ENCODE measurements at places on chromosomes 7 and 10.

DNA sequence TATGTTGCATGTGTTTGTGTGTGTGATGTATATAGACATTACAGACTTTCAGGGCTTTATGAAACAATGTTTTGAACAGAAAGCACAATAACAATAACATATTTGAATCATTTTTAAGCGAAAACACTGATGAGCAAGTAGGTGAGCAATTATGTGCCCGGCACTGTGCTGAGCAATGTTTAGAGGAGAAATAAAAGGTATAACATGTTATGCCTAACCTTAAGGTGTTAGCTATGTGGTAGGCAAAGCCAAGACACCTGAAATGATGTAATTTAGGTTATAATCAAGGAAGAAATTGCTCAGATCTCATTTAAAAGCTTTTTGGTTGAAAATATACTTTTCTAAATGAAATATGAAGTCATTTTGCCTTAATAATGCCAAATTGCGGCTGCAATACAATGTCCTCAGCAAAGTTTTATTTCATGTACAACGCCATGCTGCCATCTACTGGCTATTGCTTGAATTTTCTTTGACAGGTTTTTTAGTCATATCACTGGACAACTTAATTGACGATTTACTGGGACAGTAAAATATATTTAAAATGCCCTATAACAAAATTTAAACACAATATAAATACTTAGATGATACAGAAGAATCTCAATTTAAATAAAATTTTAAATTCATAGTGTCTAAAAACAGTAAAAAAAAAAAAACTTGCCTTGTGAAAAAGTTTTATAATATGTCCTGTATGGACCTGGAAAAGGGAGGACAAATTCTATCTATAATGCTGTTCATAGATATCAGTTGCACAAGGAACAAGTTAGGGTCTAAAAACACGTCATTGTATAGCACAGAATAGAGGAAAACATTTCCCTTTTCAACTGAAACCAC lies 131.1 kb upstream of the CDK1 start:
- no peak for DNase-seq

- DNase-seq, result no peak
Observed at GRCh38 chr7:91107460-91107859, 156.8 kb upstream of the FZD1 start.

DNA sequence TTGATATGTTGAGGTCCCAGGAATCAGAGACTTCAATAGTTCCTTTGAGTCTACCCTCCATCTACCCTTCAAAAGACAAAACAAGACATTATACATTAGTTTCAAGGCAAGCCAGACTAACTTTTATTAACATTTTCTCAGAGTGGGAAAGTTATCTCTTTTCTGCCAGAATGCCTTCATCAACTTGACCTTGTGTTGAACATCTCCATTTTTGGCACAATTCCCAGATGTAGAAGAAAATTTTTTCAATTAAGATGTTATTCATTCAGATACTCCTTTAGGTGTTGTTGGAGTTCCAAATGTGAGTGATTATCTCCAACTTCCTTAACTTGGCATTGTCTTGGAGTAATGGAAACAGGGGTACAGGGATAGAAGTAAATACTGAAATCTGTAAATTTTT lies 59.1 kb downstream of the NRF1 start:
- no peak for DNase-seq

DNA sequence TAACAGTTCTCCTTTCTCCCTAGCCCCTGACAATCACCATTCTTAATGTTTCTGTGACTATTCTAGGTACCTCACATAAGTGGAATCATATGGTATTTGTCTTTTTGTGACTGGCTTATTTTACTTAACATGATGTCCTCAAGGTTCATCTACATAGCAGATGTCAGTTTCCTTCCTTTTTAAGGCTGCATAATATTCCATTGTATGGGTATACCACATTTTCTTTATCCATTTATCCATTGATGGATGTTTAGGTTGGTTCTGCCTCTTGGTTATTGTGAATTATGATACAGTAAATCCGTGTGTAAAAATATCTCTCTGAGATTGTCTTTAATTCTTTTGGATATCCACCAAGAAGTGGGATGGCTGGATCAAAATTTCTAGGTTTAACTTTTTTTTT lies 13.2 kb downstream of the BBS9 start:
- no peak for DNase-seq

GRCh38 chr10:49653273-49653929 lies 26.1 kb upstream of the C10orf53 start:
- no peak for DNase-seq

GRCh38 chr7:109950256-109950655 lies 1140.7 kb upstream of the LRRN3 start:
- no peak for DNase-seq

Data from stimulated activated CD8-positive, alpha-beta memory T cell treated with anti-CD3 and anti-CD28 coated beads, Interleukin-15, amount 100 ng/mL, for 24 hours (primary cell).